IPS-NIHi11 (cell line): ENCODE measurements at places on chromosomes 4 and X.

- no peak for DNase-seq
Measured at GRCh38 chrX:136106920-136107528, 40.3 kb upstream of the FHL1 start.

- DNase-seq = no peak
Measured at GRCh38 chr4:156781852-156782251, 189.7 kb downstream of the PDGFC start.

DNA sequence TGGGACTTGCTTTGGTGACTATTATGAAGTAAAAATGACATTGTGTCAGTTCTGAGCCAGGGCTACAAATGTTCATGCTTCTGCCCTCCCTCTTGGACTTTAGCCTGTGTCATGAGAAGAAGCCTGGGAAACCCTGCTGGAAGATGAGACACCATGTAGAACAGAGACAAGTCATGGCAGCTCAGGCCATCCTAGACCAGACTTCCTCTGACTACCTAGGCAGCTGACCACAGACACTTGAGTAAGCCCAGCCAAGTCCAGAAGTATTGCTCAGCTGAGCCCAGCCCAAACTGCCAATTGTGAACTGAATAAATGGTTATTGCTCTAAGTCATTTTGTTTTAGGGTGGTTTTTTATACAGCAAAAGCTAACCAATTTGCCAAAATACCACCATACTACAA, 467.6 kb upstream of the CNKSR2 start:
- no peak for DNase-seq

- peak; percentile 50 for DNase-seq
Measured at GRCh38 chr4:112418092-112418491, 97.9 kb downstream of the NEUROG2 start.

- DNase-seq = no peak
Measured at GRCh38 chr4:165222651-165222994, 15.3 kb downstream of the KLHL2 start.

GRCh38 chr4:3372933-3373465, 68.8 kb upstream of the HGFAC start:
- DNase-seq = no peak

GRCh38 chr4:156970501-156971164, 966 bp downstream of the PDGFC start:
- peak; percentile 54 for DNase-seq

DNA sequence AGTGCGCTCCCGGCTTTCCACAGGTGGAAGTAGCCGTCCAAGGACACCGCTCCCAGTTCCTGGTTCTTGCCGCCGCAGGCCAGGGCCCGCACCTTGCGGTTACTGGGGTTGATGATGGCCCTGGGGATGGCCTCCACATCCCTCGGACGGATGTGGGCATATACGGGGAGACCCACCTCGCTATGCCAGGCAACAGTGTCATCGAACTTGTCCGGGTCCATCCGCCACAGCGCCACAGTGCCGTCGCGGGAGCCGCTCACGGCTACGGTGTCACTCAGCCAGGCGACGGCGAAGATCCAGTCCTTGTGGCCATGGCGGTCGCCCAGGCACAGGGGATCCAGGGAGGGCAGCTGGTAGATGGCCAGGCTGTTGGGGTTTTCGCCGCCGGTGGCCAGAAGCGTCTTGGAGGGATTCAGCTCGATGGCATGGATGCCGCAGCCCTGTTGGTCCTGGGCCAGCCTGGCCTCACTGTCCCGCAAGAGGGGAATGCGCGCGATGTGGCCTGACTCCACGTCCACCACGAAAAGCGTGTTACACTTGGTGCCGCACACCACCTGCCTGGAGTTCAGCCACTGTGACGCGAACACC, 795 bp downstream of the DCAF12L1 start:
- no peak for DNase-seq

GRCh38 chr4:114085611-114086345, 106.3 kb upstream of the ARSJ start:
- no peak for DNase-seq

DNA sequence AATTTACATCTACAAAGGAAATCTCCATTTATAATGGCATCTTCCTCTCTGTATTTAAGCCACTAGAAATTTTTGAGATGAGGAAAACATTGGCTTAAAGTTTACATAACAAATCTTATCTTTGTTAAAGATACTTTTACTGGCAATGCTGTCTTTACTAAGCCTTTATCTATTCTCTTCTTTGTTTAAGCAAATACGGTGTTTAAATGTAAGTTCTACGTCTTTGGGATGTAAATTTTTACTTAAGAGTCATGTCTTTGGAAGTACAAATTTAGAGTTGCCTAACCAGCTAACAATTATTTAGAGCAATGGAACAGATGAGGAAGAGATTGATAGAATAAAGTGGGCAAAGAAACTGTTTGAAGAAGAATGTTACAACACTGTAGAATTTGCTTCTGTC, 1024.0 kb upstream of the PCDH10 start:
- DNase-seq = no peak

- DNase-seq = peak; percentile 77
Measured at GRCh38 chr4:57037982-57038604, 59.4 kb downstream of the POLR2B start.

DNA sequence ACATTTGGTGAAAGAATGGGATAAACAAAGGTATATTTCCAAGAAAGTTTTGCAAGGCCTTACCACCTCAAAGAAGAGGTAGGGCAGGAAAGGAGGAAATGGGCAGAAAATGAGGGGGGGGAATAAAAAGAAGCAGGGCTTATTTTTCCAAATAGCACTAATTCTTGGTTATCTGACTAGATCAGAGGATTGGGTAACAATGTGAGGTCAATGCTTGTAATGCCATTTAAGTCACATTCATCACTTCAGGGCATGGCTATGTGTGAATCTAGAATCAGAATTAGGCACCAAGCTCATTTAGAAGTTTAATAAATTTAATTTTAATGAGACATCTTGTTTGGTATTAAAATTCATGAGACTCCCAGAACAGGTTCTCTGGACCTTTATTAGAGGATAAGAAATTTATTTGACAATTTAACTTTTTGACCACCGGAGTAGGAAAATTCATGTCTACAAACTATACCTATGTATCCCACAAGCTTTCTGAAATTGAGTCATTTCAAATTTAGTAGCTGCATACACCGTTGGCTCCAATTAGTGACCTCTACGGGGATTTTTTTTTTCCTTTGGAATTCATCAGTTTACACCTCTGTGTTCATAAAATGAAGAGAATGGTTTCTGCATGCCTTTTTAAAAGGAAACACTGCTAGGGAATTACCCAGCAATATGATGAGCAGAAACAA, 1.4 kb upstream of the STS start:
- DNase-seq = no peak

DNA sequence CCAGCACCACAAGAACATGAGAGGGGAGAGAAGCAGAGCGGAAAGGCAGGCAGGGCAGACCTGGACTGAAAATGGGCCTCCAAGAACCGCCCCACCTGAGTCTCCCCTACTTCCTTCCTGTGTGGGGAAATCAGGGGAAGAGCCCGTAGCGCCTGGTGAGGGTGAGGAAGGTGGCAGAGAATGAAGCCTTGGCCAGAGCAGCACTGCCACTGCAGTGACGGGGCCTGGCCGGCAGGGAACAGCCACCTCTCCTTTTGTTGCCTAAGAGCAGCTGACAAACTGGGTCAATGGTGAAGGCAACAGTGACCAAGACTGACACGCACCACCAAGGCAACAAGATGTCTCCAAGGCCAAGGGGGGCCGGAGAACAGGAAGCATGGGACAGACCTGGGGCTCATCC, 58.4 kb upstream of the CBR4 start:
- no peak for DNase-seq

DNA sequence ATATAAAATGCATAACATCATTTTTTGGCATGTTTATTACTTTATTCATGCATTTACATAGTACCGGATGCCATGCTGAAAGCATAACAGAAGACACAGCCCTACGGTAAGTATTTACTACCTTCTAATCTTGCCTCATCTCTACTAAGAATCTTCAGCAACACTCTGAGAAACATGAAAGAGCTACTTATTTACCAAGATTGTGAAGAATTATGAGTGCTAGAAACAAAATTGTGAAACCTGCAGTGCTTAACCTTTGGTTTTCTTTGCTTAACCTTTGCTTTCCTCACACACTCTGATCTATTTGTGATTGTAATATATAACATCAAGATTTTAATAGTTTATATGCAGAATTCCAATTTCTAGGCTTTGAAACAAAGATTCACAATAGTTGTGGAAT, 7.4 kb downstream of the ANTXR2 start:
- no peak for DNase-seq

DNA sequence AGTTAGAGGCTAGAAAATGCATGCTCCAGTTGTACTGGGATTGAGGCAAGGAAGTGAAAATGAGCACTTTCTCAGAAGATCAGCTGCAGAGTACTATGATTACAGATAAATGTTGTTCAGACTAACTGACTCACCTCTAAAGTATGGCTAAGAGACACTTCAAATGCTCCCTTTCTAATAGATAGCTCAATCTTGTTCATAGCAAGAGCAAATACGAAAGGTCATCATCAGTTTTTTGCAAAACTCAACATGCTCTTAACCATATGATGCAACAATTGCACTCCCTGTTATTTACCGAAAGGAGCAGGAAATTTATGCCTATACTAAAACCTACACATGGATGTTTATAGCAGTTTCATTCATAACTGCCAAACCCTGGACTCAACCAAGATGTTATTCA, 838.4 kb upstream of the INTU start:
- DNase-seq = no peak

- DNase-seq = no peak
Measured at GRCh38 chrX:84192006-84192405, 4.0 kb upstream of the RPS6KA6 start.

- DNase-seq = peak; percentile 3
Measured at GRCh38 chrX:105876658-105877057, 54.3 kb downstream of the NRK start.

- DNase-seq = no peak
Measured at GRCh38 chrX:38575888-38576287, 14.5 kb downstream of the TSPAN7 start.

GRCh38 chr4:134627366-134627765, 425.8 kb upstream of the PABPC4L start:
- DNase-seq = no peak

- peak; percentile 55 for DNase-seq
Measured at GRCh38 chrX:53281321-53281822, at the start of gene IQSEC2. IQSEC2 (minus strand) TSS chrX:53281584.

- no peak for DNase-seq
Measured at GRCh38 chrX:46967547-46967946, 55.3 kb downstream of the JADE3 start.

- peak; percentile 47 for DNase-seq
Measured at GRCh38 chr4:108651014-108651791, 804 bp downstream of the OSTC start.

DNA sequence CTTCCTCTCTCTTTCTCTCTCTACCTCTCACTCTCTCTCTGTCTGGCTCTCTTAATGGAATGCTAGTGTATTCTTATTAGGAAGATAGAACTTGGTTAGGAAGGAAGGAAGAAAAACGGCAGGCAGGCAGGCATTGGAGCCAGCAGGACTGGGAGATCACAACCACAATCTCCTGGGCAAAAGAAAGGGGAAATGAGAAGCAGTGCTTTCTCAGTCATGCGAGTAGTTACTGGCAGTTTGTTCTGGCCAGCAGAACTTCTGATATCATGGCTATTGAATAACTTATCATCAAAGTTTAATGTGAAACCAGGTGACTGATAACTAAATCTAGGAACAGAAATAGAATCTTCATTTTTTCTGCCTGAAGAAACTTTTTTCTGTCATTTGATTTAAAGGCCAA, 60.9 kb upstream of the PAGE1 start:
- no peak for DNase-seq

DNA sequence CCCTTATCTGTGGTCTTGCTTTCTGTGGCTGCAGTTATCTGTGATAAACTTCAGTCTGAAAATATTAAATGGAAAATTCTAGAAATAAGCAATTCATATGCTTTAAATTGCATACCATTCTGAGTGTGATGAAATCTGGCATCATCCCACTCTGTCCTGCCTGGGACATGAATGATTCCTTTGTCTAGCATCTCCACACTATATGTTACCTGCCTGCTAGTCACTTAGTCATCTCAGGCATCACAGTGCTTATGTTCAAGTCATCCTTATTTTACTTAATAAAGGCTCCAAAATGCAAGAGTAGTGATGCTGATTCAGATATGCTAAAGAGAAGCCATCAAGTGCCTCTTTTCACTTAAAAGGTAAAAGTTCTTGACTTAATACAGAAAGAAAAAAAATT, 14.3 kb upstream of the RAB9B start:
- DNase-seq = no peak

- no peak for DNase-seq
Measured at GRCh38 chrX:150007356-150007755, 69.1 kb upstream of the EOLA2 start.

DNA sequence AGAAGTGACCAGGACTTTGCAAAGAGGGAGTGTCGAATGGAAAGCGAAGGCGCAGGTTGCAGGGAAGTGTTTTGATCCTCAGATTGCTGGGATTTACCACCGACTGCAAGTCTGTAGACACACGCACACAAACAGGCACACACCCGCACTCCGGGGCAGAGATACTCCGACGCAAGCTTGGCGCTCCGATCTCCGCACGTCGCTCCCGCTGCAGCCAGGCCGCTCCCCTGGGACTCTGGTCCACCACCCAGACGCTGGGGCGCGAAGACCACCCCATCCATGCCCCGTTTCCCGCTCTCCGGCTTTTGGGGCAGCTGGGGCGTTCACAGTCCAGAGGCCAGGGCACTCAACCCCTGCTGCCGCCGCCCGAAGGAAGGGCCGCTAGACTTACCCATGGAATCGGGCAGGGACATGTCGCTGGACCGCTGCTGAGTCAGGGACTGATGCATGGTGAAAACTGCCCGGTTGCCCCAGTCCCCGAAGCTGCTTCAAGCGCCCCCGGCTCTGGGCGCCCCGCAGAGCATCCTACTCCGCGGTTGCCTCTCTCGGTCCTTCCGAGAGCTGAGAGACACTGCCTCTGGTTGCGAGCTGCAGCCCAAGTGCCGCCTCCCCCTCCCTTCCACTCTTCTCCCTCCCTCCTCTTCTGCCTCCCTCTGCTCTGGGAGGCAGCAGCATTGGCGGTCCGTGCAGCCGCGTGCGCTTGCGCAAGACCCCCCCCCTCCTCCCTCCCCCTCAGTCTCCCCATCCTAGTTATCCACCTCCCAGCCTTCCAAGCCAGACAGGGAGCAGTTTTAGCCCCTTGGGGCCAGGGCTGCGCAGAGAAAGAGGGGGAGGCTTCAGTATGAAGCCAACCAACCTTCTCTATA, at the start of gene TMEM255A:
TSS of gene TMEM255A (minus strand) at position 601 of the 866 bp plus-strand sequence. CDS start at position 449, 152 bp downstream.
- peak; percentile 38 for DNase-seq

GRCh38 chrX:86711531-86712180, 563.4 kb downstream of the DACH2 start:
- DNase-seq = no peak

GRCh38 chr4:85701861-85702321, 226.9 kb downstream of the ARHGAP24 start:
- no peak for DNase-seq

- no peak for DNase-seq
Measured at GRCh38 chr4:176134670-176135069, 60.7 kb downstream of the SPATA4 start.

GRCh38 chrX:151675121-151675746, 20.0 kb upstream of the PRRG3 start:
- peak; percentile 7 for DNase-seq

- DNase-seq = no peak
Measured at GRCh38 chrX:47687263-47687662, 28.3 kb upstream of the UXT start.
